ENCODE measurements at places on chromosomes 2 and 18.

DNA sequence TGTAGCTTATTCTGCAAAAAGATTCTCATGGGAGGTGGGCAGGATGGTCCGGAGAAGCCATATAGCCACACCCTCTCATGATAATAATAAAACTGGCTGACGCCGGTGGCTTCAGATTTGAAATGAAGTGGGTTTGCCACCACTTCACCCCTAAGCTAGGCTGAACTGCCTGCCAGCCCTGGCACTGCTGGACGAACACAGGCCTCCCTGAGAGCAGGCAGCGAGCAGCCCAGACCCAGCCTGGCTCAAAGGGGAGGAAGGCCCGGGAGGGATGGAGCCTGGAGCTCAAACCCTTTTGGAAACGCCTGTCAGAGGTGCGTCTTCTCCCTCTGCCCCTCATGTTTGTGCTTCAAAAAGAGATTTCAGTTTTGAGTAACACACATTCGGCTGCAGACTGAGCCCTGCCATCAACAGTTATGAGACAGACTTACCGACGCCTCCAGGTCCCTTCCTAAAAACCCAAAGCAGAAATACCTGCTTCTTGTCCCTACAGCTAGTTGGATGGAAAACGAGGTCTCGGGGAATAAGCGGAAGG, 71.1 kb upstream of the HPCAL1 start:
- DNase-seq, result no peak

GRCh38 chr2:179247318-179248023, 17.2 kb downstream of the SESTD1 start:
- no peak for DNase-seq

DNA sequence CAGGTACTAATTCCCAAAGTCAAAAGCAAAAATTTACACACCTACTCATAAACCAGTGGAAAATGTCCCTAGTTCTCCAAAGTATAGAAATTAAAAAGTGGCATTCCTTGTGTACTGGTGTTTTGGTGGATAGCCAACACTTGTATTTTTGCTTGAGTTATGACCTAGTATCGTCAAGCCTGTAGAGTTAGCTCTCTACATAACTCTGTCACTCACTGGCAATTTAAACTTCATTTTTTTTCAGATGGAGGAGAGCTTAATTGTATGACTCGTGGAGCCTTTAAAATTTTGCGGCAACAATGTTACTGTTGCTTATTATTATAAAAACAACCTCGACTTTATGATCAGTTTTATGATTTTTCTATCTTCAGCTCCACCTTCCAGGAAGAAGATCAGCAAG, 58.7 kb downstream of the ITGB6 start:
- no peak for DNase-seq

- DNase-seq, result no peak
Observed at GRCh38 chr2:43329637-43330036, 103.2 kb upstream of the ZFP36L2 start.

GRCh38 chr2:117835990-117836760, 21.7 kb downstream of the DDX18 start:
- DNase-seq, result peak; percentile 85

GRCh38 chr2:47083886-47084687, 71.0 kb downstream of the STPG4 start:
- no peak for DNase-seq

DNA sequence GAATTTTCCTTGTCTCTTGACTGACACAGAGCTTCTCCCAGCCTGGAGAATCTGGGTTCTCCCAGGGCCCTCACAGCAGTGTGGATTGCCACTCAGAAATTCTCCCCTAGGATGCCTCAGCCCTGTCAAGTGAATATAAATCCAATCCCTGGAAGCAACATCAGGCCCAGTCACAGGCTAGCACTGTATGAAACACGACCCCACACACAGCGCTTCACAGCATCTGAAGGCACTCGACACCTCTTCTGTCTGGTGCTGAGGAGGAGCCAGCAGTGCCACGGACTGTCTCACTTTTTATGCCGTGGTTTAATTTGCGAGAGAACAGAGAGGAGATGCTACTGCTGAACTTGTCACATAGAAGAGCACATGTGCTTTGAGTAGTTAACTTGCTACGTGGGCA, 164.5 kb downstream of the NAPG start:
- DNase-seq, result no peak

DNA sequence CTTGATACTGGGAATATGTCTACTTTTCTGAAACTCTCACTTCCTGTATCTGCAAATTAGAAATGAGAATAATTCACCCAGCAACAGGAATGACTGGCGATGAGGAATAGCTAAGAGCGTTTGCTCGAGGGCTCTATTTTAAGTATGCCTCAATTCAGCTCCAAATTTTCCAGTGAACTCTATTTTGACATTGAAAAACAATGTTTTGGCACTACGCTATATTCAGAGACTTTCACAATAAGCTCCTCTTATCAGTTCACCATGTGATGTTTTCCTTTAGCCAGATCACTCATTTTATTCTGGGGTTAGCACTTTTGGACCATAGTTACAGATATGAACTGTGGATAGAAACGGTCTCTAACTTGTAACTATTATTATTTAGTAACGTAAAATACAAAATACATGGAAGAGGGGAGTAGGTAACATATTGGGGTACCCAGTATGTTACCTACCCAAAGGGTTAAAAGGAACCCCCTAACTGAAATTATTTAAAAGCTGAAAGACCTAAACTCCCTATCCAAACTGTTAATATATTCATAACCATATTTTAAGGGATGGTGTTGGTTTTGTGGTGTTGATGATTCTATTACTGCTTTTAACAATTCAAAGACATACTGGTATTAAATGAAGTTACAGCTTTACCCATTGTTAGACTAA, 28.1 kb downstream of the SLC40A1 start:
- no peak for DNase-seq

DNA sequence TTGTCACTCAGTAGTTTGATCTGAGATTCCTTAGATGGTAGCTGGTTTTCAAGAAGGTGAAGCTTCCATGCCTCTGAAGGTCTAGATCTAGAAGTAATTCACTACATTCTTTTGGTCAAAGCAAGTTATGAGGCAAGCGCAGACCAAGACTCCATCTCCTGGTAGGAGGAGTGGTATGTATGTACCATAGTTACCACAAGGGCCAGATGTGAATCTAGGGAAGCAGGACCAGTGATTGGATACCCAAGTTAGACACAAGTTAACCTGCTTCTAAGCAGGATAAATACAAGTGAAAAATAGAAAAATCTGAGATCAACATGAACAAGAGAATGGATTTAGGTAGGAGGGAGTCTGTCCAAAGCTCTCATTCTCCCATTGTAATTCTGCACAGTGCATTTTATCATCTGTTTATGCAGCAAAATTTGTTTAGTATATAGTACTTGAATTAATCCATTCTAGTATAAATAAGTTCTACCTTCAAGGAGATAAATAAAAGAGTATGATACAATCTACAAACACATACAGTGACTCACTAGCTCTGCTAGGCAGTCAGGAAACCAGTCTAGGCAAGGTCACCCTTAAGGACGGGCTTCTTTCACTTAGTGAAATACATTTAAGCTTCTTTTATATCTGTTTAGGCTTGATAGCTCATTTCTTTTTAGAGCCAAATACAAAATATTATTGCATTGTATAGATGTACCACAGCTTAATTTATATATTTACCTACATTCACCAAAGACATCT, 14.2 kb upstream of the DOCK10 start:
- DNase-seq, result no peak

- DNase-seq, result no peak
Observed at GRCh38 chr2:74548900-74549826, 4.6 kb downstream of the LOXL3 start.

GRCh38 chr18:78497641-78498040, 482.0 kb upstream of the SALL3 start:
- DNase-seq, result no peak

Data from type B pancreatic cell (in vitro differentiated cells).